ENCODE measurements at places on chromosomes 2 and 18.

GRCh38 chr2:218229239-218229638 is 12.2 kb downstream of the ARPC2 start:
- DNase-seq: no peak

DNA sequence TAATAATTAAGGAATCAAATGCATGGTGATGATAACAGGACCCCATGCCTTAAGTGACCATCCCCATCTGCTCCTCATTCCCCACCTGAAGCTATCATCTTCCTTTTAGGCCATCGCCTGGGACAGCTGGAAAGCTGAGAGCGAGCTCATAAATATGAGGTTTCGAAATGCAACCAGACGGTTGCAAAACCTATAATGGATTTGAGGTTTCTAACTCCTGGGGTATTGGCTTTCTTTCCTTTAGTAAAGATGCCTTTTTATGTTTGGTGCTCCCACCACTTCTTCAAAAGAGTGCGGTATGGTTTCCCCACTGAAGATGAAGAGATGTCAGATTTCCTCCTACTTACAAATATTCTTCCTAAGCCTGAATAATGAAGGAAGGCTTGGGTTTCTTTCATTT is 1589.5 kb upstream of the PIK3C3 start:
- DNase-seq: no peak

- no peak for DNase-seq
These were observed 75.9 kb downstream of the ITGB1BP1 start for GRCh38 chr2:9347411-9347881.

DNA sequence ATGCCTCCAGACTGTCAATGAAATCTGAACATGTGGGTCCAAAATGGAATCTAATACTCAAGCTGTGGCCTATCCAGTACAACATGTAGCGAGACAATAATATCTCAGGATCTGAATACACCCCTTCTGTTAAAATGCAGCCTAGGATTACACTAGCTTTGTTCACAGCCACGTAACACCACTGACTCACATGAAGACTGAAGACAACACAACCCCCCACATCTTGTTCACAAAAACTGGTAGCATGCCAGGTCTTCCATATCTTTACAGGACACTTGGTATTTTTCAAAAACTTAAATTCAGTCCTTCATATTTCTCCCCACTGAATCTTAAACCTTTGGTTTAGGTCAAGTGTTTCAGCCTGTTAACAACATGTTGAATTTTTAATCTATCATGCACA is 84.2 kb downstream of the SLC8A1 start:
- no peak for DNase-seq

Data from C1 segment of cervical spinal cord (tissue), 14 donors.